Renal pelvis (tissue), 12 donors: ENCODE measurements at places on chromosomes 2 and 18. TPM values are rescaled to one million over a fixed set of nuclear protein-coding genes. Genes with fewer than 3 reads are reported as not detected.

CDH7 gene
- 9.4 TPM for polyA plus RNA-seq

C2orf66 gene
- polyA plus RNA-seq: 0.61 TPM

MC2R gene
- polyA plus RNA-seq: not detected

DNA sequence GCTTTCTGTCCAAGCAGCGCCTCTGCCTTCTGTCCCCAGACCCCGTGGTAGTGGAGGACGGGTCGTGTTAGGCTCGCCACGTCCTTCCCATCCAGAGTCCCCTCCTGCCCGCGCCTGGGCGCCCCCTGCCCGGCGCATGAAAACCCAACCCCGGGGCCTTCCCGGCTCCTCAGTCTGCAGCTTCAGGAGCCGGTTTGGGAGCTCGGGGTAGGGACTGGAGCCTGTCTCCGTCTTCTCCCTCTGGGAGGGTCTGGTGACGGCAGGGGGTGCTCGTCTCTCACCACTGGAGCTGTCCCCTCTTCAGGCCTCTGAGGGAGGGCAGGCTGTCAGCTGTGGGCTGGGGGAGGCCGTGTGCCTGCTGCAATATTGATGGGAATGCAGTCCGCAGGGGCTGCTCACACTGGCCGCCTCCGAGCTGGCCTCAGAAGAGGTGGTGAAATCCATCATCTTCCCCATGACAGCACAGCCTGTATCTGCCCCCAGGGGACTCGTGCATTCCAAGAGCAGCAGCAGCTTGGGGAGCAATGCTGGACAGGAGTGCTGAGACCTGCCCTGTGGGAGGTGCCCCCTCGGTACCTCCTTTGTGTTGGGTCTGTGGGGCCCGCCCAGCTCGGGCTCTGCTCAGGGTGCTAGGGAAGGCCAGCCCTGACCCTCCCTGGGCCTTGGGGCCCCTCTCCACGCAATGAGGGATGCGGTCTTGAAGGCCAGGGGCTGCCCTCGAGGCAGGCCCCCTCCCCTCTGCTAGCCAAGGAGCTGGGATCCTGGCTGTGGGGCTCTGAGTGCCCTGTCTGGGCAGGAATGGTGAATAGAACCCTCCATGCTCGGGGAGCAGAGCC is 17.8 kb upstream of the KLHL30 start:
- DNase-seq: peak; percentile 79

GRCh38 chr2:27606611-27607010 is 22.2 kb downstream of the CCDC121 start:
- no peak for DNase-seq

DNA sequence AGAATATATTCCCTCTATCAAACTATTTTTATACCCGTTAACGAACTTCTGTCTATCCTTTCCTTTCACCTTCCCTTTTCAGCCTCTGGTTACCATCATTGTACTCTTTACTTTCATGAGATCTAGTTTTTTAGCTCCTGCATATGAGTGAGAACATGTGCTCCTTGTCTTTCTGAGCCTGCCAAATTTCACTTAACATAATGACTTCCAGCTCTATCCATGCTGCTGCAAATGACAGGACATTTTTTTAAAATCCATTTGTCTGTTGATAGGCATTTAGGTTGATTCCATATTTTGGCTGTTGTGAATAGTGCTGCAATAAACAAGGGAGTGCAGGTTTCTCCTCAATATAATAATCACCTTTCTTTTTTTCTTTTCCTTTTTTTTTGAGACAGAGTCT is 8.2 kb upstream of the CCDC195 start:
- DNase-seq: no peak

DNA sequence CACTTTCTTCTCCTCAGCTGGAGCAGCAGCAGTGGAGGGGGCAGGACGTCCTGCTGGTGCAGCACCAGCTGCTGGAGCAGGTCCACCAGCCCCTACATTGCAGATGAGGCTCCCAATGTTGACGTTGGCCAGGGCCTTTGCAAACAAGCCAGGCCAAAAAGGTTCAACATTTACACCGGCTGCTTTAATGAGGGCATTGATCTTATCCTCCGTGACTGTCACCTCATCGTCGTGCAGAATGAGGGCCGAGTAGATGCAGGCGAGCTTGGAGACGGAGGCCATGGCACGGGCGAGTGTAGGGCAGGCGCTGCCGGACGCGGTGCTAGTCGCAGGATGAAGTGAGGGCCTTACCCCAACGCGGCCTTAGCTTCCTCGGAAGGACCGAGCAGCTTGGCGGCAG is 12.5 kb downstream of the HOXD1 start:
- DNase-seq: no peak

GRCh38 chr2:174608866-174609214 is 11.2 kb upstream of the WIPF1 start:
- no peak for DNase-seq

GRCh38 chr2:121810959-121811853 is 55.8 kb downstream of the TSN start:
- peak; percentile 76 for DNase-seq

DNA sequence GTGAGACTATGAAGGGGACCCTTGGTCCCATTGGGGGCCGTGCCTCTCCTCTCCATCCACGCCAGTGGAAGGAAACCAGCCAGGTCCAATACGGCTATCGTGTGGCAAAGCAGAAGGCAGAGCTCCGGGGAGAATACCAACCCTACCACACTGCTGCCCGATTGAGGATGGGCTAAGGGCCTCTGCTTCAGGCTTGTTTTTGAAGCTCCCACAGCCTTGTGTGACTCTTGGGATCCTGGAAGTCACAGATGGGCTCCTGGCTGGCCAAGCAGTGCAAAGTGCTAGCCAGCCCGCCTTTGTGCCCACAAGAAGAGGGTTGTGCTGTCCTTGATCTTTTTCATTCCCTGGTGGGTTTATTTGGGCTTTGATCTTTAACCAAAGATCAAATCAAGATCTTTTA is 70.6 kb upstream of the ID2 start:
- DNase-seq: no peak

- no peak for DNase-seq
Measured at GRCh38 chr2:237475704-237476141, 11.3 kb upstream of the MLPH start.

DNA sequence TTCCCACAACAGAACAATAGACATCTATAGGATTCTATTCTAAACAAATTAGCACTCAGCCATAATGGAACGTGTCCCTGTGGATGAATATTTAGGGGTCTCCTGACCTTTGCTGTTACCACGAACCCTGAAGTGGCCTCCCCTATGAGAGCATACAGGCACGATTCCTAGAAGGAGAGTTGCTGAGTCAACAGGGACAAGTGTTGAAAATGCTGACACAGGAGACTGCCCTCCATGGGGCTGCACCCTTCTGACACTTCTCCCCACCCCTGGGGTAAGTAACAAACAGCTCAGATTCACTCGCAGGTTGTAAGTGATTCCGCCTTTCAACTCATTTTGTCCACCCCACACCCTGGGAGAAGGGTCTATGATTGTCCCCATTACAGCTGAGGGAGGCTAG is 14.1 kb upstream of the STK25 start:
- DNase-seq: no peak

- no peak for DNase-seq
Measured at GRCh38 chr2:227720680-227721079, 2.9 kb upstream of the SLC19A3 start.
